SW 1271 (cell line): ENCODE measurements at places on chromosomes 6 and 20.

DNA sequence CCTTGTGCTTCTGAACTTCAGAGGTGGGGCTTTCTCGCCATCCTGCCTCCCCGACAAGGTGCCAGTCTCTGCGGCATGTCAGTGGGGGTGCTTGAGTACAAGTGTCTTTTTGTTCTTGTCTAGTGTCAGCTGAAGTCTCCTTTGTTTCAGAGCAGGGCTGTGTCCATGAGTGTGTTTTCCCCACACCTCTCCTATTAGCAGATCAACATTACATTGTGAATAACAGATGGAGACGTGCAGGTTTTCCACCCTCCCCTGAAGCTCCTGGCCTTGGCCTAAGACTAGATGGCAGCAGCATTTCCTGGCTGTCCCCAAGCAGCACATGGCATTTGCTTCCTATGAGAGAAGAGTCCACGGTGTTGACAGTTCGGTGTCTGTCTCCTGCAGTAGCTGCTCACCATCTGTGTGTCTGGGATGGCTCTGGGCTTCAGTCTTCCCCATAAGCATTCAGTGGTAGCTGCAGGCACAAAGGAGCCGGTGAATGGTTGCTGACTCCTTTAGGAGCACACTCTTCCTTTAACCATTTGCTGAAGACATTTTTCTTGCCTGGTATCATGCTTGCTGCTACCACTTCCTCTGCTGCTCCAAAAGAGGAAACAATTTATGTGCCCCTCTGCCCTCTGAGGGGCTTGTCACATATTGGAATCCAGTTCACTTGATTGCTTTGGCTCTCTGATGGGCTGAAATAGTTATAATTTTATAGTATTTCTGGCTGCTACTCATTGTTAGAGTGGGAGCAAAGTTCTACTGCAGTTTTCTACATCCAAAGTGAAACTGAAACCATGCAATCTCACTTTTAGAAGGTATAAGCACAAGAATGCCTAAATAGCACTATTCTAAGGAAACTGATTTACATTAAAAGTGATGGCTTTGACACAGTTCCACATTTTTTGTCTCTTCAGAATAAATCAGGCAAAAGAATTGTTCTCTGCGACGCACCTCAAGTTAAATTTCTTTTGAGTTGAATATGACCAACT, 913.0 kb downstream of the C6orf118 start:
- DNase-seq, result no peak

GRCh38 chr20:56433221-56433879, 21.3 kb downstream of the CASS4 start:
- DNase-seq, result no peak

DNA sequence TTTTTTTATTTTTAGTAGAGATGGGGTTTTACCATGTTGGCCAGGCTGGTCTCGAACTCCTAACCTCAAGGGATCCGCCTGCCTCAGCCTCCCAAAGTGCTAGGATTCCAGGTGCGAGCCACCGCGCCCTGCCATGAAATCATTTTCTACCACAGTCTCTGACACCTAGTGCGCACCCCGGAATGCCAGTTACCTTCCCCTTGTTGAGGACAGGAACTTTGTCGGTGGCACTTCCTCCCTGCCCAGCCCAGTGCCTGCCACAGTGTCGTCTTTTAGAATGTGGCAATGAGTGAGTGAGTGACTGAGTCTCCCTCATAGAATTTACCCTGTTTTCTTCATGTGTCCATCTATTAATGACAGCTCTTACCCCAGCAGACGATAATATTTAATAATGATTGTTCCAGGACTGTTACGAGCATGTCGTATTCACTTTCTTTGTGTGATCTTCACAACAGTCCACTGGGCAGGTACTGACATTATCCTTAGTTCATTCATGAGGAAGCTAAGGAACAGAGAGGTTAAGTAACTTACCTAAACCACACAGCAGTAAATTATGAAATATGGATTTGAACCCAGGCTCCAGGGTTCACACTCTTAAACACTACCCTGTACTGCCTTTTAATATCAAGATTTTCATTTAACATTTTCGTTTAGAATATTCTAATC, 1.8 kb downstream of the OSBPL2 start:
- no peak for DNase-seq

DNA sequence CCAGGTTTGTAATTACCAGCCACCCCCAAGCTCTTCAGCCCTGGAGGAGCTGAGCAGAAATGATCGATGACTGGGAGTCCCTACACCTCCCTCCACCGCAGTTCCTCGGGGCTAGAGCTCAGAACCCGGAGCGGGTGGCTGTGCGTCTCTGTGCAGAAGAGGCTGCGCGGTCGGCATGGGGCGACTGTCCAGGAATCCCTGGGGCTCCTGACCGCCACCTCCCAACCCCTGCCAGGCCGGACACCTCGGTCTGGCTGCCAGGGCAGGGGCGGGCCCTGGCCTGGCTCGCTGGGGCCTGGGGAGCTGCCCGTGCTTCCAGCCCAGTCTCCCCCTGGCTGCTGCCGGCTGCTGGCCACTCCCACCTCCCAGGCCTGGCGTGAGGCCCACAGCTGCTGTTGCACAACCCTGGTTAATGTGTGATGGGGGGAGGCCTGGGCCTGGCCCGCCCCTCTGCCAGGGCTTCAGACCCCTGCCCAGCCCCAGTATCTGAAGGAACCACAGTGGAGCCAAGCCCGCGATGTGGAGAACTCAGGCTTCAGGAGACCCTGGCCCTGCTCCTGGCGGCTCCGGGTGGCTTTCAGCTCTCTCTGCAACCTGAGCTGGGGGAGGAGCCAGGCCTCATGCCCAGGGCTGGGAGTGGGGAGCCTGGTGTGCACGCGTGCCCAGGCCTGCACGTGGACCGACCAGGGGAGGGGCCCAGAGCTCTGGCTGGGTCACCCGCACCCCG, 1.2 kb downstream of the SLC2A4RG start:
- DNase-seq, result peak; percentile 83
